ENCODE measurements at places on chromosomes 4 and X.
A peak's percentile ranks its signal among the peaks of the same experiment; 100 is the strongest.

GRCh38 chr4:115780268-115780667 lies 666.8 kb upstream of the NDST4 start:
- no peak for DNase-seq

DNA sequence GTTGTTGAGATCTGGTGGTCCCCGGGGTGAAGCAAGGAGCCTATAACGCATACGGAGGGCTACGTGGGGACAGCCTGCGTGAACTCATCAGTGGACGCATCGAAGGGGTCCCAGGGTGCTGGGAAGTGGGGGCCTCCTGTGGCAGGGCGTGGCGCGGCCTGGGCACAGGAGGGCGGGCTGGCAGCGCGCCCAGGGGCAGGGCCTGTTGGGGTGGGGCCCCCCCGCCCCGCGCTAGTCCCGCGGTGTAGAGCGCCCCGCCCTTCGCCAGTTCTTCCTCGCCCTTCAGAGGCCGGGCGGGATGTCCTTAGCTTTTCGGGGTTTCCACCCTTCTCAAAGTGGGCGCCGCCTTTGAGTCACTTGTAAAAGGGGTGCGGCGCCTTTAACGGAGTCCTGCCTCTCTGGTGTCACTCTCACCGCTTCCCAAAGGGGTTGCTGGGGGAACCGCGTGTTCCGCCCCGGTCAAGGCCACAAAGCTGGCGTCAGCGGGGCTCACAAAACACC lies 632 bp downstream of the PLP2 start:
- DNase-seq: peak; percentile 27

GRCh38 chrX:46617906-46618305 lies 44.3 kb downstream of the CHST7 start:
- no peak for DNase-seq

DNA sequence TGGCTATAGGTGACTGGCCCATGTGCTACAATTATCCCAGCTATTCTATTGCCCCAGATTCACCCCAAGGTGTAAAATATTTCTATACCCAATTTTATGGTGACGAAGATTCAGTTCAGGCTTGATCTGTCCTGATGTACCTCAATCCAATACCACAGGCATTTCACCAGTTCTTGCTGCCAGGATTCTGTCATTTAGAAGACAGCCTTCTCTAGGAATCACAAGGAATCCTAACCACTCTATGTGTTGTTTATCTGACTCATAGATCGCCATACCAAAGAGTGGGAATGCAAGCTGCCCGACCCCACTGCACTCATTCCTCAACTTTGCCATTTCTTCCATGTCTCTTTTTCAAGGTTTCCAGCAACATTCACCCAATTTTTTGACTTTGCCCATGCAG lies 355.0 kb upstream of the EMCN start:
- DNase-seq: no peak

DNA sequence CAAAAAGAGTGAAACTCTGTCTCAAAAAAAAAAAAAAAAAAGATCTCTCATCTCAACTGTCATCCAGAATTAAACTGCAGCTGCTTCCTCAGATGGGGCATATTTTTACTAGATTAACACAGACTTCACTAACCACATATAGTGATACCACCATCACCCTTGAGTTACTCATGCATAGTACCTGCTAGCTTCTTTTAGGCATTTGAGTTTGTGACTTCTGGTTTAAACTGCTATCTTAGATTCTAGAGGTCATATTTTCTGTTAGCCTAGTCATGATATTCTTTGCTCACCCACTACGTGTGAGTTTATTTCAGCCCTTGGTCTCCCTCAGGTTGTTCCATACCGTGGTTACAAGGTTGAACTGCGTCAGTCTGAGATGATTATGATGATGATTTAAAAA lies 154.9 kb upstream of the BMP3 start:
- no peak for DNase-seq

DNA sequence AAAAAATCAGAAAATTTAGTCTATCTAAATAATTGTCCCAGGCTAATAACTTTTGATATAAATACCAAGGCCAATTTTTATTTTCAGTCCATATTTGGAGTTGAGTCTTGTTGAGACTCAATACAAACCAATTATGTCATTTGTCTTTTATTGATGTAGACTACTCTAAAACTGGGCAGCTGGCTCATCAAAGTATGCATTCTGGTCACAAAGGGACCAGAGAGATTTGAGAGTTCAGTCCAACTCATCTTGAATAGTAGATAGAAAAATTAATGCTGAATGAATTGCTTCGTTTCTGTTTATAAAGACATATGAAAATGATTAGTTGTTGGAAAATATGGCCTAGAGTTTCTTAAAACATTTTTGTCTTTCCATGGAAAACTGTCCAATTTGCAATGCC lies 412.5 kb upstream of the KLHL4 start:
- DNase-seq: no peak

DNA sequence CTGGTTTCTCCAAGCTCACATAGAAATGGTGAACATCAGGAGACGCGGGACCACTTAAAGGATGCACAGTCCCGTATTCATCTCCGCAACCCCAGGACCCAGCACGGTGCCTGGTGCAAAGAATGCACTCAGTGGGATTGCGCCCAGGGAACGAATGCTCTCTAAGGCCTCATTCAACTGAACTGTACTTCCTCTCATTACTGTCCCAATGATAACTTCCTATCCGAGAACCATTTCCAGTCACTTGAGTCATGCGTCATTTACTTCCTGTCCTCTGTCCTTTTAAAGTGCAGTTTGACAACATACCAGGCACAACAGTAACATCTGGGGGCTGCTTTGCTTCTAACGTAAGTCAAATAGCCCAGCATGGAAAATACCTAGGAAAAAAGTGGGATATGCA lies 75.7 kb downstream of the RBM47 start:
- no peak for DNase-seq

- no peak for DNase-seq
Measured at GRCh38 chr4:30882995-30883675, 163.0 kb downstream of the PCDH7 start.

GRCh38 chr4:52852711-52853110 lies 9.4 kb upstream of the RASL11B start:
- DNase-seq: no peak

DNA sequence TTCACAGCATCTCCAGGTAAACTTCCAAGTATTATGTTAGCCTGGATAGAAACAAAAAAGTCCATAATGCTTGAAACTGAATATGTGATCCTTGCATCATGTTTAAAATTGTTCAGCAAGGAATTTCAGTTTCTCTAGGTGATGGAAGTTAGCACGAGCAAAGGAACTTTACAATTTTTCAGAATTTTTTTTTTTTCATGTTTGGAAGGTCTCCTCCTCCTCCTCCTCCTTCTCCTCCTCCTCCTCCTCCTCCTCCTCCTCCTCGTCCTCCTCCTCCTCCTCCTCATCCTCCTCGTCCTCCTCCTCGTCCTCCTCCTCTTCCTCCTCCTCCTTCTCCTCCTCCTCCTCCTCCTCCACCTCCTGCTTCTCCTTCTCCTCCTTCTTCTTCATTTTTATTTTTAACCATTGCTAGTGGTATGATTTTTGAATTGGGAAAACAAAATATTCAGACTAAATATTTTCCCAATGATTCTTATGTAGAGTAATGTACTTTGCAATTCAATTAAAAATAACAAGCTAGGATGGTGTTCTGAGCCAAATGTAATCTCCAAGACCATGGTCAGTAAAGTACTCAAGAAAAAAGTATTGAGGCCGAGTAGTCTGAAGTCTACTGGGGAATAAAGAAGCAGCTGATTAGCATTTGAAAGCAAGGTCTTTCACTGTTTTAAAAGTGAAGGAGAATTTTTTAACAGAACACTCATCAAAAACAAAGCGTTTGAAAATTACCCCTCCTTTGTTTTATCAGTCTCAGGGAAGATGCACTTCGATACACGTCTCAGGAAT lies 420.9 kb upstream of the ATOH1 start:
- DNase-seq: no peak

GRCh38 chr4:41572516-41572915 lies 34.6 kb downstream of the LIMCH1 start:
- DNase-seq: no peak

DNA sequence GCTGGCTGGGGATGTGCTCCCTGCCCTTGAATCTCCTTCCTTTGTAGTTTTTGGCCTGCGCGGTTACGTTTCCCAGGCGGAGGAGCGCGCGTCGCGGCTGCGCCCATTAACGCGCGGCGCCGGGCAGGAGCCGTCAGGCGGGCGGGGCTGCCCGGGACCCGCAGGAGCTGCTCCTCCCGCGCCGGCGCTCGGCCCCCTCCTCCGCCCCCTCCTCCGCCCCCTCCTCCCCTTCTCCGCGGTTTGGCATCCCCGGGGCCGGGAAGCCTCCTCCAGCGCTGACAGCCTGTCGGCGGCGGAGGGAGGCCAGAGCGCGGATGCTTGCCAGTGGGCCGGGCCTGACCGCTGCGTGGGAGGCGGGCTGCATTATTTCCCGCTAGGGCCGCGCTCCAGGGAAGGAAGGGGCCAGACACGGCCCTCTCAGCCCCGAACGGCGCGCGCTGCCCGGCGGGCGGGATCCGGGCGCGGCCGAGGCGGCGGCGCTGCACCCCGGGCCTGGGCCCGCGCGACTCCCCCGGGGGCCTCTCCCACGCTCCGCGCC lies at the start of gene DCLK2:
Gene DCLK2, plus strand, starts transcription at position 405 of the 538 bp plus-strand sequence. CDS start 583 bp downstream, outside the sequence.
- no peak for DNase-seq

GRCh38 chr4:56464581-56464980 lies 2.8 kb upstream of the SRP72 start:
- no peak for DNase-seq

GRCh38 chr4:124940387-124940786 lies 227.9 kb upstream of the ANKRD50 start:
- DNase-seq: no peak

GRCh38 chrX:104921584-104922205 lies 298.8 kb downstream of the TEX13A start:
- no peak for DNase-seq

DNA sequence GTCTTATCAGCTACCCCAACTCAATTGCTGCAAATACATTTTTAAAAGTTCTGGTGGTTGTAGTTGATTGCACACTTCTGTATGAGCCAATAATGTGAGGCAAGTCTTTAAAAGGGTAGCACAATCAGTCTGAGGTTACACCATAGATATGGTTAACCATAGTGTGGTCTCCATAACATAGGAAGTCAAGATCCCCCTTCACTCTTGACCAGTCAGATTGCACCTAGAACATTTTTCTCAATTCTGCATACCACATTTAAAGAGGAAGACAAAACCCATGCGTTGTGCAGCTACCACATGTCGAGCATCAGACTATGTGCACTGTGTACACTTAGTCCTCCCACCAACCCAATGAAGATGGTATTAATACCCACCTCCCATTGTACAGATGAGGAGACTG lies 26.5 kb upstream of the CYBB start:
- no peak for DNase-seq

GRCh38 chr4:163548481-163549243 lies 54.2 kb downstream of the TMA16 start:
- no peak for DNase-seq

GRCh38 chrX:15567267-15567666 lies 33.5 kb downstream of the ACE2 start:
- no peak for DNase-seq

GRCh38 chr4:38529189-38530115 lies 134.5 kb upstream of the KLF3 start:
- peak; percentile 40 for DNase-seq

DNA sequence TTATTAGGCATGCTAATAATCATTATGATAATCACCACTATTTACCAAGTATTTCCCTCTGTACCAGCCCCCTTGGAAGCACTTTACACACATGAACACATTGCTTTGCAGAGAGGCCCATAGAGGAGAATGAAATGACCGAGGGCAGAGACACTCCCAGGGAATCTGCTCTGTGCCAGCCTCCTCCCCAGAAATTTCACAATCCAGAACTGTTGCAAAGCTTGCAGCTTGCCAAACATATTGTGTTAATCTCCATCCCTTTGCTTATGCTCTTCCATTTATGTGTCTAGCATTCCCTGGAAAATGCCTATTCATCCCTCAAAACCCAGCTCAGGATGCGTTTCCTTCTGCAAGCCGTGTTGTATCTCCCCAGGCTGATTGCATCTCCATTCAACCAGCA lies 37.8 kb downstream of the CYTL1 start:
- no peak for DNase-seq

GRCh38 chrX:13151828-13152517 lies 107.6 kb upstream of the FAM9C start:
- DNase-seq: no peak

DNA sequence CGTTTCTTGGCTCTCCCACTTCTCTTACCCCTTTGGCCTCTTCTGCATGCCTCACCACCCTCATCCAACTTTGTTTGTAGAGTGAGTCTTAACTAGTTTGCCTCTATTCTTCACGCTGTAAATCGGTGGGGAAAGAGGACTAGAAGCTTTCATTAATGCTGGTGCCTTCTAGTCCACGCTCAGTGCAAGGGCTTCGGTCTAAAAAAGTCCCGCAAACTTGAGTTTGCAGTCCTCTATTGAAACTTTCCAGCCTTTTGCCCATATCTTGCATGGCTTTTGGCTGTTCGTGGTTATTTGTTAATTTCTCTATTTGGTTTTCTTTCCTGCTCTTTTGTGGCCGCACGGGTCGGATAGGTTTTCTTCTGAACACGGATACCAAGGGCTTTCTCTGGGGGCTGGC lies 868 bp downstream of the DACH2 start:
- no peak for DNase-seq

- DNase-seq: no peak
Measured at GRCh38 chr4:28565396-28565795, 1704.8 kb downstream of the STIM2 start.

- DNase-seq: no peak
Measured at GRCh38 chrX:50081282-50081889, 119.4 kb downstream of the AKAP4 start.

- DNase-seq: no peak
Measured at GRCh38 chr4:8029689-8030088, 90.0 kb upstream of the AFAP1 start.

DNA sequence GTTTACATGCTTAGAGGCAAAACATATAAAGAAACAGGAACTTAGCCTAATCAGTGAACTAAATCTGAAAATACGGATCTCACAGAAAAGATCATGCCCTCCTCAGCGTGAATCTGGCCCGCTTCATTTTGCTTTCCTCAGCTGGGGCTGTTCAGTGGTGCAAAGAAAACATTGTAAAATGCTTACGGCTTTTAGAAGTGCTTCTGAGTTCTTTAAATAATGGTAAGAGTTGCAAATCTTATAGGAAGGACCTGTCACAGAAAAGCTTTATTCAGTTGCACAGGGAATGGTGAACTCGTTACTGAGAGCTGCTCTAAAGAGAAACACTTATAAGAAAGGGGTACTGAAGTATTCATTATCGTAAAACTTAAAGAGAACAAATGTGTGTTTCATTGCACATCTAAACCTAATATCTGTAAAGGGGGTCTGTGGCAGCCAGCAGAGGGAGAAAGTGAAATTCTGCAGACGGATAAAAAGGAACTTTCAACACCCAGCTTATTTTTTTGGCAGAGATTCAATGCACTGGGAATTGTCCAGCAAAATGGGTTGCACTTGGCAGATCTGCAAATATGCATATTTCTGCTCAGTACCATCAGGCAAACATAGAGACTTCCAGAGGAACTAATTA lies 139.2 kb upstream of the ANK2 start:
- no peak for DNase-seq

GRCh38 chrX:124250835-124251437 lies 81.5 kb upstream of the TEX13D start:
- no peak for DNase-seq

DNA sequence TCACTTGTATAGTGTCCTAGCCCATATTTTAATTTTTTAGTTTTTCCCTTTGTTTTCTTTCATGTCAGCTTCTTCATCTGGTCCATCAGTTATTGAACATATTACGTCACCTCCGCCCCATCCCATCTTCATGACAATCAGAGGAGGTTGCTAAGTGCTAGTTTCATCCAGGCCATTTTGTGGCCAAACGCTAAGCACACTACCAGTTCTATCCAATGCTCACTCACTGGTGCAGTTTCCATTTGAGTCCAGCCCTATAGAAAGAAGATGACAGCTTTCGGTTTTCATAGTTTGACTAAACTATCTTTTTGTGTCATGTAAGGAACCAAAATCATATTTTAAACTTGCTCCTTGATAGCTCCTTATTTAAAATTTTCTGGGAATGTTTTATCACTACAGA lies 304.2 kb downstream of the TENM3 start:
- no peak for DNase-seq
